CD8-positive, alpha-beta T cell (primary cell): ENCODE measurements at places on chromosomes 2 and 18.

DNA sequence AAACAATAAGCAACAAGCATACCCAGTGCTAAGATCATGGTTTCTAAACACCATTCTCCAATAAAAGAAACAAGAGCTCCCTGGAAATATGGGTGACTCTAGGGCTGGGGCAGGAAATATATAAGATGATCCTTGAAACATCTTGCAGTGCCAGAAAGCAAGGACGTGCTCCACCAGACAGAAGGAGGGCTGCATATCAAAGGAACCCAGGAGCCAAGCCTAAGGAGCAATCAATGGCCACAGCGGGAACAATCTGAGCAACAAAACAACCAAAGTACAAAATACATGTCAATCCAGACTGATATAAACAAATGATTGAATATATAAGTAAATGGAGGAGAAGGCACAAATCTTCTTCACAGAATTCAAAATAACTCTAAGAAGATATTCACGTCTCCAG lies 10.1 kb downstream of the SPIRE1 start:
- no peak for DNase-seq

DNA sequence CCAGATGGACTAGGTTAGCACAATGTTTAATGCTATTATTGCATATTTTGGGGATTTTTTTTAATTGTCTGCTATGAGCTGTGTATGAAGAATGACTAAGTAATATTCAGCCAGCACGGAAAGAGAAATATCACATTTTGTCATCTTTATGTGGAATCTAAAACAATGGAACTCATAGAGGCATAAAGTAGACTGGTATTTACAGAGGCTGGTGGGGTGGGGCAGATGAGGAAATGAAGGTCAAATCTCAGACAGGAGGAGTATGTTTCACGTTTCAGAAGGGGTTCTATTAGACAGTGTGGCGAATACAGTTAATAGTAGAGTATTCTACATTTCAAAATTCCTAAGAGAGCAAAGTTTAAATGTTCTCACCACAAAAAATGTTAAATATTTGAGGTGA lies 4.7 kb downstream of the CDH19 start:
- DNase-seq: no peak

DNA sequence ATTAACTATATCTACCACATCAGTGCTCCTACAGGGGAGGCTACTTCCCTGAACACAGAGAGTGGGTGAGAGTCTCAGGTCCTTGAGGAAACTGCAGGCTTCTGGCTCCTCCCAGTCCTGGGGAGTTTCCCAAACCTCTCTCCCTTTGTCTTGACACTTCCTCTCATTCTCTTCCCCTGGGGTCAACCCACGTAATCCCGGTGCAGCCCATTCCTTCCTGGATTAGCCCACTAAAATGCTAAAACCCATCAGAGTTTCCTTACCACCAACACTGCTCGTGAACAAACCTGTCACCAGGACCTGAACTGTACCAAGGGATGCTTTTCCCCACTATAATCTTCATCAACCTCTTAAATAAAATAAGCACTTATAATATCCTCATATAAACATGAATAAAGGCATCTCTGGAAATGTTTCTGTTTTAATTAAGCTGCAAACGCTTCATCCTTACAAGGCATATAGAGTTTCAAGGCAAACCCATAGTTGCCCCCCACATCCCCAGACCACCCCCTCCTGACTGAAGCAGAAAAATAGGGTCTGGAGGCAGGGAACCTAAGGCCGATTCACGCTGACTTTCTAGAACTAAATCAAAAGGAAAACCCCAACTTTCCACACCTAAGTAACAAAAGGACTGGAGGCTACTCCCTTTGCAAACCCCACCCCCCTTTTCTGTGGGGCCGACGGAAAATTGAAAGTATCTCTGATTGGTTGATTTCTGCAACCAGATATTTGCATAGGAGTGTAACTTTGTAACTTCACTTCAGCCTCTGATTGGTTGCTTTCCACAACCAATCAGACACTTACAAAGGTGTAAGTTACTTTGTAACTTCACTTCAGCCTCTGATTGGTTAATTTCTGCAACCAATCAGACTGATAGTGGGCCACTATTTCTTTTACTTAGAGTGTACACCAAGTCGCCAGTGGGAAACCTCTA lies 19.0 kb downstream of the TMSB10 start:
- peak; percentile 54 for DNase-seq

DNA sequence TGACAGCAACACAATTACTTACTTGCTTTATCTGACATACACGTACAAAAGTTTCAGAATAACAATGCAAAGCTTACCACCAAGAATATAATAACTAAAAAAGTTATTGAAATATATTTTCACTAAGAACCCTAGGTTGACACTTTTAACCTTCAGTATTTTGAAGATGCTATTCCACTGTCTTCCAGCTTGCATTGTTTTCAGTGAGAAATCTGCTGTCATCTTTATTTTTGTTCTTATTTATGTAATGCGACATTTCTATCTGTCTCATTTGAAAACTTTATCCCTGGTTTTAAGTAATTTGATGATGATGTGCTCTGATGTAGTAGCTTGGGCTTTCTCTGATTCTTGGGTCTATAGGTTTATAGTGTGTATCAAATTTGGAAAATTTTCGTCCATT lies 165.0 kb upstream of the SMIM21 start:
- DNase-seq: no peak

DNA sequence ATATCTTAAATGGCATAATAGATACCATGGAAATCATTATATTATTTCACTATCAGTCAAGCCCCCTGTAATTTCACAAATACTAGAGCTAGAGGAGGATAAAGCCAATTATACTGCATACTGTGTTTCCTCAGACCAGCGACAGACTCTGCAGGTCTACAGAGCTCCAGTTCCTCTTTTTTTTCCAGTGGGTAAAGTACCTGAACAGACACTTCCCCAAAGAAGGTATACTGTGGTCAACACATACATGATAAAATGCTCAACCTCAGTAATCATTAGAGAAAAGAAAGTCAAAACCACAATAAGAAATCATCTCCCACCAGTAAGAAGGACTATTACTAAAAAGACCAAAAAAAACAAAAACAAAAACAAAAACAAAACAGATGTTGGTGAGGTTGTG lies 44.6 kb downstream of the SCN7A start:
- DNase-seq: no peak

DNA sequence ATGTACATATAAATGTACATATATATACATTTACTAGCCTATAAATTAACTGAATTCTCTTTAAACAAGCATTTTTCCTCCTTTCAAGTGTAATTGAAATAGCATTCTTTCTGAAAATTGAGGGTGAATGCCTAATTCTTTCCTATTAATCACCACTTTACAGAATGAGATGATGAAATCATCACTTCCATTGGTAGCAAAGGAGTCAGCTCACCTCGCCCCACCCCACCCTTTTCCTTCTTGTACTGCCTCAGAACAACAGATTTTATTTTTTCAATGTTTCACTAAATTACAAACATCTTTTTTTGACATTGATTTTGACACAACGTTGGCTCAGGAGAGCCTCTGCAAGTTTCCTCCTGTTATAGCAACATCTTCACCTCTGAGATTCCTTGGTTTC lies 181.9 kb upstream of the CDH7 start:
- no peak for DNase-seq

- no peak for DNase-seq
These were observed 50.0 kb downstream of the TTC39C start for GRCh38 chr18:24064391-24065100.

DNA sequence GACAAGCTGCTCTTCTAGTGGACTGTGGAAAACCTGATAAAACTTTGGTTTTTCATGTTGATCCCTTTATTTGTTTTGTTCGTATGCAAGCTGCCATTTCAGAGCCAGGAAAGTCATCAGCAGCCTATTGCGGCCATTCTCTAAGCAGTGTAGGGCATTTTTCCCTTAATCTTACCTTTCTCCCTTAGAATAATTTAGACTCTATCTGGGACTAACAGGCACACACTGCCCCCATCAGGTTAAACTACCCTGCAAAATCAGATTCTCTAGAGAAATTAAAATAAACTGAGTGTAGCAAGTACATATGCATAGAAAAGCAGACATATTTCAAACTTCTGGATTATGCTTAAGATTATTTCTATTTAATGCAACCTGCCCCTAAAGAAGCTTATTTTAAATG lies 347.5 kb downstream of the METTL4 start:
- no peak for DNase-seq

GRCh38 chr2:10402062-10402585 lies 46.0 kb downstream of the ODC1 start:
- DNase-seq: no peak

DNA sequence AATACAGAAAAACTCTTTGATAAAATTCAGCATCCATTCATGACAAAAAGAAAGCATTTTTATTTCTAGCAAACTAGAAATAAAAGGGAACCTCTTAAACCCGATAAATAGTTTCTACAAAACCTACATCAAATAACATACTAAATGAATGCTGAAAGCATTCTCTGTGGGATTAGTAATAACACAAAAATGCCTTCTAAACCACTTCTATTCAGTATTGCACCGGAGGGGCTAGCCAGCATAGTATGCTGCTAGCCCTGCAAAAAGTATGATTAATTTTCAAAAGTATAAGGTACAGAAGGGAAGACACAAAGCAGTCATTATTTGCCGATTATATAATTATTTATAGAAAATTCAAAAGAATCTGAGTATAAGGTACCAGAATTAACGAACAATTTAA lies 145.2 kb downstream of the DTNB start:
- no peak for DNase-seq

- no peak for DNase-seq
These were observed 79.6 kb downstream of the GORASP2 start for GRCh38 chr2:171008550-171009205.

DNA sequence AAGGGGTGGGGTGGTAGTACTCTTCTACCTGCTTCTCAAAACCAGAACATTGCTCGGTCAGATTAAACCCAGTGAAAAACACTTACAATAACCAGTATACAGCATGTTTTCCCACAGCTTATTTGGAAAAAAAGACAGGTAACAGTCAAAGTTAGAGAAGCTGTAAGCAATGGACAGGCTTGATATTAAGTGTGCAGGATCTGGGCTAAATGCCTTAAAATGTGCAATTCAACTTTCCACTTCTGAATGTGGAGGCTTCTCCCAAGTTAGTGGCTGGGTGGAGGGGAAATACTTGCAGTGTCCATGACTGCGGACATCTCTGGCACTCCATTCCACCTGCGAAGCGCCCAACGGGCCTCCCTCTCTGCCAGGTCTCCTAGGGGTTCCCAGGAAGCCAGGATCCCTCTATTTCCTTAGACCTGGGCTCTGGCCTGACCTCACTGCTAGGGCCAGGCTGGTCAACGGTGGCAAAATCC lies 5.3 kb downstream of the ZEB2 start:
- no peak for DNase-seq

GRCh38 chr2:217438136-217438535 lies 564.7 kb downstream of the TNS1 start:
- no peak for DNase-seq

- peak; percentile 44 for DNase-seq
These were observed 9.0 kb downstream of the DTNB start for GRCh38 chr2:25664183-25664964.

- no peak for DNase-seq
These were observed 104.7 kb downstream of the ALK start for GRCh38 chr2:29816651-29817050.

DNA sequence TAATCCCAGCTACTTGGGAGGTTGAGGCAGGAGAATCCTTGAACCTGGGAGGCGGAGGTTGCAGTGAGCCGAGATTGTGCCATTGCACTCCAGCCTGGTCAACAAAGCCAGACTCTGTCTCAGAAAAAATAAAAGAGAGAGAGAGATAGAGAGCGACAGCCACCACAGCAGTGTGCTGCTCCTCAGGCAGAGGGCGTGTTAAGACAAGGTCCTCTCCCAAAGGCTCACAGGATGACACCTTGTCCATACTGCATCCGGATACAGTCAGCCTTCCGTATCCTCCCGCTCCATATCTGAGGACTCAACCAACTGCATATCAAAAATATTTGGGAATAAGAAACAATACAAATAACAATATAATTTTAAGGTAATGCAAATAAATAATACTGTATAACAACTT lies 20.1 kb downstream of the ARL4C start:
- no peak for DNase-seq

DNA sequence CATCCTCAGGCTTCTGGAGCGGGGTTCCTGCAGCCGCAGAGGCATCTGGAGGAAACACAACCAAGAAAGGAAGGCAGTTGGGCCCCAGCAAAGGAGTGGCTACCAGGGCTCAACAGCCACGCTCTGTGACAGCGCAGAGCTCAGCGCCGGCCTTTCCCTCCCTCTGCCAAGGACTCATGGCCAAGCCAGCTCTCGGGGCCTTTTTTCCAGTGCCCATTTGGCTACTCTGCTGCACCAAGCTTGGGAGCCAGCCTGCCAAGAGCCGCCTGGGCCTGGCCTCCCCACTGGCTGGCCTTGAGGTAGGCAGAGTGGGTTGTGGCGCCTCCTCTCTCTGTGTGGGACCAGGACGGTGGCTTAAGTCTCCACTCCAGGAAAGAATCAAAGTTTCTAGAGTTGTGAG lies 7.2 kb upstream of the CCDC74A start:
- no peak for DNase-seq

DNA sequence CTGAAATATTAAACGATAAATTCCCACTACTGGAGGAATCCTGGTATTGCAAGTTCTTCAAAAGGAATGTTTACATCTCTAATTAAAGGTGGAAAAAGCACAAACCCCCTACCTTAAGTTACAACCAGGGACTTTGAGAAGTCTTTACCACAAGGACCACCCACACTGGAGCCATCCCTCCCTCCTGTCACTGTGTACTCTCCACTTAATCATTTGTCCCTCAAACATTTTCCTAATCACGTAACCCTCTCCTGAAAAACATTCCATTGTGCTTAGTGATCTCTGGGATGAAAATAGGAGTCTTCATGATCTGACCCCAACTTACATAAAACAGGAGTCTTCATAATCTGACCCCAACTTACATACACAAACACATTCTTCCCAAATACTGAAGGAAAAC lies 85.7 kb downstream of the SUCLG1 start:
- DNase-seq: no peak

DNA sequence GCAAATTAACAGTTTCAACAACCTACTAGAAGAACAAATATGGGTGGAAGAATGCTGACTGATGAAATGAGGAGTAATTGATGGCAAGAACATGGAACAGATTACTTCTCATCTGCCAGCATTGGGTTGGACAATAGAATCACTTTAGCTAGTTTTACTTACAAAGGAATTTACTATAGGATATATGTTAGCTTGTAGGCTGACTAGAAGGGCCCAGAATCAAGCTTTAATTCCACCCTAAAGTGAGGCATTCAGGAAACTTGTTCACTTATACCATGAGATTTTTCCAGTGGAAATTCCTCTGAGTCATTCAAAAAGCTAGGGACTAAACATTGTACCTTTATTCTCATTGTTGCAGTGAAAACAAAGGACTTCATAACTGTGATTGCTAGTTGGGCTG lies 5.0 kb upstream of the ZSWIM2 start:
- DNase-seq: no peak

DNA sequence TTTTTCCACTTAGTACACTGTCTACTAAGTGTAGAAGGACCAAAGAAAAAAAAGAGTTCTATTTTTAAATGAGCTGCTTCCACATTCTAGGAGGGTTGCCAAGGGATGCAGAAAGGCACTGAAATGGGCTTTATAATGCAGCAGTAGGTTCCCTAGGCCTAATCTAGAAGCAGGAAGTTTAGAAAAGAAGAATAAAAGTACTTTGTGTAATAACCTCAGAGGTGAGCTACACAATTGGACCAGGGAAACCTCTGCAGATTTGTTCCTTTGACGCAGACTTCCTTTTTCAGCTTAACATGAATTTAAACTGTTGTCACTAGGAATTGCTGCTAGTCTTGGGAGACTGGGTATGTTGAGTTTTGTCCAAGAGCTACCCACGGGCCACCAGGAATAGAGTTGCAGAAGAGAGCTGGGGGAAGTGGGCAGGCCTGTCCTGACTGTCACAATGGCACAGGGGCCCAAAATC lies 34.6 kb upstream of the RAB1A start:
- DNase-seq: no peak

GRCh38 chr2:103132536-103133217 lies 370.8 kb downstream of the TMEM182 start:
- DNase-seq: peak; percentile 20
